ENCODE measurements at places on chromosomes 2 and 18. TPM values are rescaled to one million over a fixed set of nuclear protein-coding genes. Genes with fewer than 3 reads are reported as not detected.

GRCh38 chr2:41718705-41719104 is 329.1 kb upstream of the PKDCC start:
- no peak overlapping the region for H3K27ac ChIP-seq
- H3K27me3 ChIP-seq = no peaks in the 10 kb centered on the region
- no peak for DNase-seq
- H3K4me3 ChIP-seq = no peak overlapping the region
- H3K4me1 ChIP-seq = peaks cover 28% of the 10 kb centered on the region

DNA sequence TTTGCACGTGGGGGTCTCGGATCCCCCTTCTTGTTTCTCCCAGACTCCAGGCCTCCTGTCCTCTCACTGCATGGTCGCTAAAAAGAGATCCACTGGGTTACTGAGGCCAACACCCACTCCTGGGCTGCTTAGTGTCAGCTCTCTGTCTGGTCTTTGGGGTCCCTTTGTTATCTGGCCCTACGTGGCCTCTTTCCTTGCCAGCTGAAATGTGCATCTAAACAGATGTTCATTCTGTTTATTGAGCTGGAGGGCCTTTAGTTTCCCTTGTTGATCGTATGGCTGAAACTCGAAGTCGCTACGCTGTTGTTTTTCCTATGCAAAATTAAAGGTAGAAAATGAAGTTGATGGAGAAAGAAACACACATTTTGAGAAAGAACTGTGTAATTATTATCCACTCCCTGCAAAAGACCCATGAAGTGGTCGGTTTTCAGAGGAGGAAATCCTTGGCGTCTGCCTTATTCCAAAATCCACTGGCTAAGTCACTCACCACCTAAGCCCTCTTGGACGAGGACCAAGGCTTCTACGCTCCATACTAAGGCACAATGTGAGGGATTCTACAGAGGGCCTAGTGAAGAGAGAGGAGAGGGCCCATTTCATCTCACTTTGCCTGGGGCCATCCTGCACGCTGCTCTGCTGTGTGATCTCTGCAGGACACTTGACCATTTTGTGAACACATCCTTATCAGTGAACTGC is 105.3 kb downstream of the GLI2 start:
- H3K36me3 ChIP-seq = no peaks in the 10 kb centered on the region
- H3K27ac ChIP-seq = no peak overlapping the region
- H3K4me3 ChIP-seq = no peak overlapping the region
- H3K27me3 ChIP-seq = no peaks in the 10 kb centered on the region

DNA sequence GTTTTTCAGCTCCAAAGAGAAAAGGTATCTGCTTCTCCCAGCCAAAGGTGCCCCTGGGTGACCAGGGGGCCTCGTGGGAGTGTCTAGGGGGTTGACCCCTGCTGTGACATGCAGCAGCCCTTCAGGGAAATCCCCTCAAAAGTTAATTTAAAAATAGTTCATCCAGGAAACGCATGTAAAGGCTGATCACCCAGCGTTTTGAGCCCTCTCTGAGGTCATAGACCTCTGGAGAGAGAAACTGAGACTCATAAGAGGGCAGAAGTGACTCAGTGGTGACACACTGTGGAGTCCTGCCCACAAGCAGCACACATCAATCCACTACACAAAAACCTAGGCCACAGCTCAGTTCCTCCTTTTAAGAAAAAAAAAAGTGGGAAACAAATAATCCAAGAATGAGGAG is 11.9 kb downstream of the GAL3ST2 start:
- H3K4me3 ChIP-seq = no peak overlapping the region
- no peaks in the 10 kb centered on the region for H3K27me3 ChIP-seq
- no peak overlapping the region for H3K27ac ChIP-seq
- no peaks in the 10 kb centered on the region for H3K36me3 ChIP-seq
- H3K4me1 ChIP-seq = peaks cover 11% of the 10 kb centered on the region

The SERPINB7 gene
- not detected for total RNA-seq

- DNase-seq = no peak
- peaks cover 95% of the 10 kb centered on the region for H3K36me3 ChIP-seq
- H3K4me1 ChIP-seq = no peaks in the 10 kb centered on the region
- H3K4me3 ChIP-seq = no peak overlapping the region
Observed at GRCh38 chr2:96296925-96297324, 8.4 kb downstream of the SNRNP200 start.
